ENCODE measurements at places on chromosomes 5 and 9. TPM values are rescaled to one million over a fixed set of nuclear protein-coding genes. Genes with fewer than 3 reads are reported as not detected.

DNA sequence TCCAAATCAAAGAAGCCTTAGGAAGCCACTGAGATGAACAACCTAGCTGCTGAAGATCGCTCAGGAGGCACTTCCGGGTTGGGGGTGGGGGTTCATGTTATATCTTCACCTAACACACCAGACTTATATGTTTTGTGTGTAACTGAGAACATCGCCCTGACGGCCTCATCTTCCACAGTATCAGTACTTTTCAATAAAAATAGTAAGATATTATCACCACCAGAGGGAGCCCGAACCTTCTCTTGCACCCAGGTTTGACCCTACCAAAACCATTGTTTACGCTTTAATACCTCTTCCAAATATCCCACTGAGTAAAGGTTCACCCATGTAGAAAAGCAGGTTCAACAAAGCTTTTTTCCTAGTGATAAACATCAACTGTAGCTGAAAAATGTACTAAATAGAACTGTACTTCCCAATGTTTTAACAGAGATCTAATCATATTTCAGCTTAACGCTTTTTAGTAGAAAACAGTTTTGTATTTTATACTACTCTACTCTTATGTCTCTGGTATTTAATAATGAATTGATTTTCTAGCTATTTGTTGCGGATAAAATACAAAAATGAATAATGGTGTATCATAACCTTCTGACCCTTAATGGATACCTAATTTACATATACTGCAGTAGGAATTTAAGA is 244.0 kb downstream of the EPB41L4A start:
- no peak for DNase-seq

DNA sequence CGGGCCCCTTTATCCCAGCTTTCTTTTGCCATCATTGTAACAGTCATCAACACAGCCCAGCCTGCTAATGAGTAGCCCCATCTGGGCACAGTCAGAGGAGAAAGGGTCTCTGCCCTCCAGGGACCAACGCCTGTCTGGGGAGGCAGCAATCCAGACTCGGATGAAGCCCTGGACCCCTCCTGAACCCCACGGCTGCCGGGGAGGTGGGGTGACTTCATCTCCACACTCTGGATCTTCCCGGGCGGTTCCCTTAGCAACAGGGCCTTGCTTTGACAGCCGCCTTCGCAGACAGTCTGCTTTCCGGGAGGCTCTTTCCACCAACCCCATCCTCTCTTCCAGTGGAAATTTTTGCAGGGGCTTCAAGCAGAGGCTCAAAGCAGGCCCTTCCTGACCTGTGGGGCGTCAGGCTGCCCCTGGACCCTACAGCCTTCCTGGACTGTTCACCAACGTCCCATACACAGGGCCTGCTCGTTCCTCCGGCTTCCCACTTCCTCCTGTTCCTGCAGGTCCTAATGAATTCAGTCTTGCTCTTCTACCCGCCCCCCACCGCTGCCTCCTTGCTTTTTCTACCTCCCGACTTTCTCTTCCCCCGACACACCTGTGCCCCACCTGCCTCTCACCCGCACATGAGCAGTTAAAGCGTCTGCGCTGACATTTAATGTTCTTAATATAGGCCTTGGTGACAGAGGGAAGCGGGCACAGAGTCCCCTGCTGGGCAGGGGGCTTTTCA is 161.7 kb upstream of the MVB12B start:
- no peak for DNase-seq

- no peak for DNase-seq
Measured at GRCh38 chr5:55289808-55290207, 17.7 kb downstream of the DHX29 start.

DNA sequence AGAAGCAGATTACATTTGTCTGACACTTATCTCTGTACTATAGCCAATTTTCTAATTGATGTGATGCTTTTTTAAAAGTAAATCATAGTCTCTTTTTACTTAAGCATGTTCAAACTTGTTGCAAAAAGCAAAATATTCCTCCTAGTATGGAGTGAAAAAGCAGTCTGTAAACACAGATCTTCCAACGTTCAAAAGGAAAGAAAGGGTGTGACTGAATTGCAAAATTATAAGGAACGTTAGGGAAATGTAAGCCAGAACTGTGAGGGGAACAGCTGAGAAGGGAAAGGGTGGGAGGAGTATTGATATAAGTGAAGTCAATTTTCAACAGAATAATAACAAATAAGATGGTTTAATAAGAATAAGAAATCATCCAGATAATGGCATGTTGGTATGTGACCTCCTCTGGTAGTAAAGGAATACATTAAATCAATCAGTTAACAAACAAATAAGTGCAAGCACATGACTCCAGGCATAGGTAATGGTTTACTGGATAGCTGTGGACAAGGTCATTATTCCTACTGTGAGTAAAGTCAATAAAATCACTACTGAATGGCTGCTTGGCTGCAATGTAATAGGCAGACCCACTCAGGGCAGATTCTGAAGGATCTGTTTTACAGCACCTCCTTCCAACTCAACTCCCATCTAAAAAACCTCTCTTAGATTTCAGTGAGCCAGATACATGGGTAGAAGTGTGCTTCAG is 239.1 kb upstream of the NMUR2 start:
- no peak for DNase-seq

- DNase-seq = no peak
Measured at GRCh38 chr9:20996809-20997208, 34.6 kb downstream of the HACD4 start.

DNA sequence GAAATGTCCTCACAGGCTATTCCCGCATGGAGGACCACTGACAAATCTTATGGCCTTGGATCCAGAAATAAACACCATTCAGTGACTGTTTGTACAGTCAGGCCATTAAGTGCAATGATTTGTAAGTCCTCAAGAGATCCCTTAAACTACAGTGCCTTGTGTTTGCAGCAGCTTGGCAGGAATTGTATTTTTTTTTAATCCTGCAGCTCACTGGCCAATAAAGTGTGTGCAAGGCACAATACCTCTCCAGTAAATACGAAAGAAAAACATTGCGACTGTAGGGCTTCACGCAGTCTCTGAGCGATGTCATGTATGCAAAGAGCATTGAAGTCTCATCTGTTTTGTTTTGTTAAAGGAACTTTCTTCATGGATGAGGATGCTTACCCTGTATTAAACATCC is 74.2 kb upstream of the TUSC1 start:
- DNase-seq = no peak

DNA sequence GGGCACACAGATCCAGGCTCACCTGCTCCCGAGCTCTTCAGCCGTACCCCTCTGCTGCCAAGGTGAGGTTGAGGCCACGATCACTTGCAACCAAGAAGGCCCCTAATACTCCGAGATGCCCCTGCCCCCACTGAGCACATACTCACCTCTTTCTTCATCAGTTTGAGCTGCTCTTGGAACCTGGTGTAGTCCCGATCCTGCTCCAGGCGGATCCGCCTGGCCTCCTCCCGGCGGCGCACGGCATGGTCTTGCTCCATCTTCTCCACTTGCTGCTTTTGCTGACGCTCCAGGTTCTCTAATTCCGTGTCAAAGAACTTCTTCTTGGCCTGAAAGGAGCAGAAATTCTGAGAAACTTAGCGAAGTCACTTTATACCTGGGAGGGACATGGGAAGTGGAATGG is 75.7 kb upstream of the FBXW11 start:
- DNase-seq = no peak

DNA sequence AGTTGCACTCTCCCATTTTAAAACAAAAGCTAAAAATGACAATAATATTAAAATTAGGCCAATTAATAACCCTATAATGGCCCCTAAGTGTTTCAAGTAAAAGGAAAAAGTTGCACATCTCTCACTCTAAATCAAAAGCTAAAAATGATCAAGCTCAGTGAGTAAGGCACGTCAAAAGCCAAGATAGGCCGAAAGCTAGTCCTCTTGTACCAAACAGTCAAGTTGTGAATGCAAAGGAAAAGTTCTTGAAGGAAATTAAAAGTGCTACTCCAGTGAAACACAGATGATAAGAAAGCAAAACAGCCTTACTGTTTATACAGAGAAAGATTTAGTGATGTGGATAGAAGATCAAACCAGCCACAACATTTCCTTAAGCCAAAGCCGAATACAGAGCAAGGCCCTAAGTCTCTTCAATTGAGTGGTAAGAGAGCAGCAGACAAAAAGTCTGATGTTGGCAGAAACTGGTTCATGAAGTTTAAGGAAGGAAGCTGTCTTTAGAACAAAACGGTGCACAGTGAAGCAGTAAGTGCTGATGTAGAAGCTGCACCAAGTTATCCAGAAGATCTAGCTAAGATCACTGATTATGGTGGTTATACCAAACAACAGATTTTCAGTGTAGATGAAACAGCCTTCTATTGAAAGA is 144.1 kb upstream of the ACOT12 start:
- no peak for DNase-seq

GRCh38 chr5:108481355-108481931 is 99.5 kb upstream of the FBXL17 start:
- DNase-seq = no peak

- no peak for DNase-seq
Measured at GRCh38 chr9:133967024-133967741, 24.9 kb downstream of the VAV2 start.

DNA sequence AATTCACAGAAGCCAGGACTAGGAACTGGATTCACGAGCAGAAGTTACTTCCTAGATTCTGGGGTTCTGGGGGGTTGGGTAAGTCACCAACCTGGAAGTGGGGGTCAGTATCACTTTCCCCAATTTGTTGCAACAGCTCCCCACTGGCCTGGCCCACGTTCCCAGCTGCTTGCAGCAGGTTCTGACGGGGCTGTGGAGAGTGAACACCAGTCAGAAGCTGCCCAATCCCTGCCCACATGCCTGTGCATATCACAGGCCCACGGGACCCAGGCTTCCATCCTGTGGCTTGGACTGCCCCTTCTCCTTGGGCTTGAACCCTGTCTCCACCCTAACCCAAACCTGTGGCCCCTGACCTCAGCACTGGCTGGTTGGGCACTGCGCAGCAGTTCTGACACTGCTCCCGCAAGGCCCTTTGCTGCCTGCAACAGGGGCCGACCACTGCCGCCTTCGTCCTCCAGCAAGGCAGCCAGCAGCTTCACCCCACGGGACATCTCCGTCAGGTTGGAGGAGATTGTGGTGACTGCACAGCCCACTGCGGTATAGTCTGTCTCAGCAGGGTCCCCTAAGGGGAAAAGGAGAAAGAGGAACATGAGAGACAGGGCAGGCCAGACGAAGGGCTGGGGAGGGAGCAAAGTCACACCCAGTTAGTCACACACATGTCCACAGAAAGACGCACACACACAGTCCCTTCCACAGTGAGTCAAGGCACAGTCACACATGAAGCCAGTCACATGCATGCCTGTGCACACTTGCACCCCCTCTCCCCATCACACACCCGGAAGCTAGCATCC is 13.1 kb downstream of the TLN1 start:
- no peak for DNase-seq

GRCh38 chr5:74073257-74073656 is 447.3 kb downstream of the ARHGEF28 start:
- DNase-seq = no peak

DNA sequence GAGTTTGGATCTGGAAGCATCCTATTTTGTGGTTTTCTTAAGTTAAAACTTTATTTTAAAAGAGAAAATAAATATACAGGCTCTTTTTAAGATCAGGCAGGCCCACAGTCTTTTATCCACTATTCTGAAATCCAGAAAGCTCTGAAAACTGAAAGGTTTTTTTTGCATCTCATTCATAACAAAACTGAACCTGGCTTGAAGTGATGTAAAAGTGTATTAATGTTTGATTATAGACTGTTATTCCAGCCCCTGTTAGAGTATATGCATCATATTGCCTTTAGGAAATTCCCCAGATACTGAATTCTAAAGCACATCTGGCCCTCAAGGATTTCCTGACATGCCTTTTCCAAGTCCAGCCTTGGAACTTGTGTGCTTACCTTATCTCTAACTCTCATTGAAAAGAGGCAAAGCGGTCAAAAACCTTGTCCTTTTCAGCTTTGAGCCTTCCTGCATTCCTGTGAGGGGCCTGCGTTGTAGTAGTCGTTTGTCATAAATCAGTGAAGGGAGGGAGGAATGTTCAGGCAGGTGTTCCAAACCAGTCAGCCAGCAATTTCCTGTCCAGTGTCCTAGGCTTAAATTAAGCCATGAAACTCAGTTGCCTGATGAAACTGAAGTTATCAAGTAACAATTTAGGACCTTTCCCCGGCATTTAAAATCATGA is 110.4 kb downstream of the TLE4 start:
- no peak for DNase-seq

GRCh38 chr9:89352451-89352850 is 34.2 kb downstream of the SECISBP2 start:
- no peak for DNase-seq

DNA sequence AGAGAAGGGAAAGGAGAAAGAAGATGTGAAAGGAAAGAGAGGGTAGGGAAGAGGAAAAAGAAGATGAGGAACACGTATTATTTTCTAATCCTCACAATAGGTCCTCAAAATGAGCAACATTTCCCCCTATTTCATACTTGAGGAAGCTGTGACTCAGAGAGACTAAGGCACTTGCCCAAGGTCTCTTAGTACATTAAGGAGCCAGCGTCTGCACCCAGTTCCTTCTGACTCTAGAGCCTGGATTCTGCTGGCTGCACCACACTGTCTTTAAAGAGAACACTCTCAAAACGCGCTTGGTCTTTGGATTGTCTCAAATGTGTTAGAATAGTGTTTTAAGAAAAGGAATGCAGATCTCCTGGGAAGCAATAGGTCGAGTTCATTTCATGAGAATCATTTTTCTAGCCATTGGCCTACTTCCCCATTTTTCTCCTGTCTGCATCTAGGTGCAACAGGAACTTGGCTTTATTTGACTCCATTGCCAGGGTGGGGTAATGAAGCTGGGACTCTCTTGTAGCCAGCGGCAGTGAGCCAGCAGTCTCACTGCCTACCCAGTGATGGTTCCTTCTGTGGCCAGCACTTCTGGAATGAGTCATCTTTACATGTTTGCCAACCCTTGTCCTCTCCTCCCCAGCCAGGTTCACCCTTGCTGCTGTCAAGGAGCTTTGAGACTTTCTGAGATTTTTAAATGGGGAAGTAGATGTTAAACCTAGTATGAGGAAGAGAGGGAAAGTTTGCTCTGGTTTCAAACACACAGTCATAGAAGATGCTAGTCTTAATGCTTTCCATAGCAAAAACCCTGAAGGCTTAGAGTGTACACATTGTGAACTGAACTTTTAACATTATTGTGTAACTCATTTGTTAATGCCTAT is 82.7 kb downstream of the DOCK8 start:
- DNase-seq = no peak

KCNN2 gene
- total RNA-seq = 1.6 TPM

FST gene
- 3.9 TPM for total RNA-seq

ASPN gene
- total RNA-seq = 0.90 TPM

ARAP3 gene
- 9.3 TPM for total RNA-seq

TEK gene
- total RNA-seq = 3.3 TPM

SOWAHA gene
- total RNA-seq = 2.2 TPM

RNF183 gene
- total RNA-seq = 0.57 TPM

ENTPD8 gene
- total RNA-seq = 0.10 TPM

MARCHF3 gene
- 3.5 TPM for total RNA-seq

Measured in ovary (tissue), 10 donors.